Left colon (tissue), 2 donors: ENCODE measurements at places on chromosomes 5 and 9. TPM values are rescaled to one million over a fixed set of nuclear protein-coding genes. Genes with fewer than 3 reads are reported as not detected.

- no peak for DNase-seq
Observed at GRCh38 chr9:131013771-131014676, 5.0 kb downstream of the LAMC3 start.

Gene TMC1
- 0.40 TPM for total RNA-seq

DNA sequence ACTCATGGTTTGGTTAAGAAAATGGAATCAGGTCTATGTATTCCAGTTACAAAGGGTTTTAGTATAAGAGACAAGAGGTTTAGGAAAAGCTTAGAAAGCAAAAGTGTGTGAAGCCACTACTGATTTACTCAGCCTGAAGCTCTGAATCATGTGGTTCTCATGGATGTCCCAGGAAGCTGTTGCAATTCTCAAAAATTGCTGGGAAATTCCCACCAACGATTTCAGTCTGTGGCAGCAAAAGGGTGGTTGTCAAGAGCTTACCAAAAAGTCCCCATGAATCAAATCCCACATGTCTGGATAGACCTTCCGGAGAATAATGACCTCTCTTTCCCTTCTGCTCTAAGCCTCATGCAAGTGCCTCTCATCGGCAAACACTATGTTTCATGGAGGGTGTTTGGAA lies 929.9 kb downstream of the TLE4 start:
- no peak for DNase-seq

Gene NR2F1
- total RNA-seq, result 2.7 TPM

- DNase-seq, result no peak
Observed at GRCh38 chr5:77423022-77423750, 68.9 kb downstream of the WDR41 start.

- no peak for DNase-seq
Observed at GRCh38 chr5:107155707-107156106, 515.0 kb downstream of the EFNA5 start.

GRCh38 chr5:99320436-99320835 lies 391.6 kb upstream of the CHD1 start:
- no peak for DNase-seq

- DNase-seq, result no peak
Observed at GRCh38 chr9:121182101-121182836, 19.4 kb downstream of the RAB14 start.

GRCh38 chr9:128340691-128341434 lies 536 bp downstream of the SLC27A4 start:
- DNase-seq, result no peak

DNA sequence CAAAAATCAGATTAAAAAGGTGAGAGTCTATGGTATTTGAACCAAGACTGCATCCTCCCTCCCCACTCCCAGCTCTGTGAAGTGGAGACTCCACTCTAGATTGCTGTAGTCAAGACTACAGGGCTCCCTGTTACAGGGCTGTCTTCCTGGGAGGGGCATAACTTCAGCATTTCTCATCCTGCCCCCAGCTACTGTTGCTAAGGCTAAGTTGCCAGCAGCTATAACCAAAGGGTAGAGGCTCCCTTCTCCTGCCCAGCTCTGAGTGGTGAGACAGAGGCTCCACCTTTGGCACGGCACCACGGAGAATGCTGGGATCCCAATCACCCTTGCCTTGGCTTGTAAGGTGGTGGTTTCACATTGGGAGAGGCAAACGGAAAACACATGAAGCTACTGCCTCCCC lies 39.2 kb upstream of the GCNT4 start:
- DNase-seq, result no peak

Gene KIF4B
- not detected for total RNA-seq

DNA sequence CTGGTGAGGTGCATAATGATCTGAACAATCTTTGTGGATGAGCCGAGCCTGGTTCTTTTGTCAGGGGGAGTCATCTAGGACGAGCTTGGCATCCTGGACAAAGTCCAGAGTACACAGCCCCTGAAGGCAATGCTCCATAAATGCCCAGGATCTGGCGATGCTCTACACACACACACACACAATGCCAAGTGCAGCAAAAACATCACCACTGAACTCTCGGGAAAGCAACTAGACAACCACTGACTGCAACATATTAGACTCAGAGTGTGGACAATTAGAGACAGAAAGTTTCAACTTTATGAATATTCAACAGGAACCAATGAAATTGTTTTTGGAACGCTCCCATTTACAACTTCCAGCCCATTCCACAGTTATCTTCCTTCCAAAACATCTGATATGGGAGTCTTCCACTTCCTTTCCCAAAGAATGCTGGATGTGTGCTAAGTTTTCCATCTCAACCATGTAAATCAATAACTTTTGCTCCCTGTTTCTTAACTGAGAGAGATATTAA lies 227.6 kb upstream of the ANKRD55 start:
- no peak for DNase-seq

DNA sequence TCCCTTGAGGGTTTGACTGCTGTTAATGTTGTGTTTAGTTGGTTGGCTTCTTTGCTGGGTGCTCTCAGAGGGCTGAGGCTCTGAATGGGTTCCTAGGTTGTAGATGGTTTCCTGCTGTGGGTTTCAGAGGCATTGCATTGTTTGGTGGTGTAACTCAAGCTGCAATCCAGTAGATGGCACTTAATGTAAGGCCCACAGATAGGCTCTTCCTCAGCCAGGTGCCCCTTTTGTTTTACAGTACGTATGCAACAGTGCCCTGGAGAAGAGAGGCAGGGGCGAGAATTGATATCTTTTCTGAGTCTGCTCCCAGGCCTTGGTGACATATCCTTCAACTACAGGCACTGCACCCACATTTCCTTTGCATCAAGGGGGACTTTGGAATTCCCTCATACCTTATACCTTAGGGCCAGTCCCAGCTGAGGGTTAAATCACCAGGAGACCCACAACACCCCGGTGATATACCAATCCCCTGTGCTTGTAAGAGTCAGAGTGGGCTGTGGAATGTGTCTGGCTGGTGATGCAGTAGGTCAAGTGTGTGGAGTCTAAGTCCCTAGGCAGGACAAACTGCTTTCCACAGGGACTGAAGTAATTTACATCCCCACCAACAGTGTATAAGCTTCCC lies 7.0 kb upstream of the UGT3A2 start:
- DNase-seq, result no peak

Gene PGM5
- total RNA-seq, result 56.8 TPM

GRCh38 chr9:128882677-128883603 lies 1.0 kb downstream of the LRRC8A start:
- DNase-seq, result no peak

- DNase-seq, result no peak
Observed at GRCh38 chr9:38333047-38333446, 59.5 kb upstream of the ALDH1B1 start.

Gene IFNK
- total RNA-seq, result not detected

DNA sequence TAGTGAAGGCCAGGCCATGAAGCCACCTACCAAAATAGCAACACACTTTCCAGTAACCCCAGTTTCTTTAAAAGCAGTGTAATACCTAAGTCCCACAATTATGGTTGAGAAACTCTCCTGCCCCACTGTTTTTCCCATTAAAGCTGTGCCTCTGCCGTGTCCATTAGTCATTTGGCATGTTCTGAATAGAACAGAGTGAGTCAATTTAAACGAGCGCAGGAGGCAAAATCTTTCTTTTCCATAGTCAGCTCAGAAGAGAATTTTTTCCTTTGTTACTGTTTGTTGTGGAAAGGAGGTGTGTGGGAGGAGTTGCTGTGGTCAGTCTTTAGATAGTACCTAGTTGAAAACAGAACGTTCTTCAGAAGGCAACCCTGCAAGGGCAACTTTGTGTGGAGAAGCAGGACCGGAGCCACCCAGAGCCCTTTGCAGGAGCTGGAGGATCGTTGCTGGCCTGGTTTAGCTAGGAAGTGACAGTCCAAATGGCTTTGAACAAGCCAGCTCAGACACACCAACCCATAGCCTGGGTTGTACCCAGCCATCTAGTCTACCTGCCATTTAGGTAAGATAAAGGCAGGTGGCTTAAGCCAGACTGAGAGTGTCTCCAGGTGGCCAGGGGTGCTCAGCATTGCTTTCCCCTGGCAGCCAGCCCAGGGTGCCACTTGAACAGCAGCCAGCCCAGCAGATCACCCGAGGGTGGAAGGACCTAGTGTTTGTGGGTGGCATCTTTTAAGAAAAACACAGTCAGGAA lies 30.4 kb downstream of the GADD45G start:
- DNase-seq, result no peak

- DNase-seq, result no peak
Observed at GRCh38 chr5:16733331-16734006, 116.7 kb upstream of the RETREG1 start.

DNA sequence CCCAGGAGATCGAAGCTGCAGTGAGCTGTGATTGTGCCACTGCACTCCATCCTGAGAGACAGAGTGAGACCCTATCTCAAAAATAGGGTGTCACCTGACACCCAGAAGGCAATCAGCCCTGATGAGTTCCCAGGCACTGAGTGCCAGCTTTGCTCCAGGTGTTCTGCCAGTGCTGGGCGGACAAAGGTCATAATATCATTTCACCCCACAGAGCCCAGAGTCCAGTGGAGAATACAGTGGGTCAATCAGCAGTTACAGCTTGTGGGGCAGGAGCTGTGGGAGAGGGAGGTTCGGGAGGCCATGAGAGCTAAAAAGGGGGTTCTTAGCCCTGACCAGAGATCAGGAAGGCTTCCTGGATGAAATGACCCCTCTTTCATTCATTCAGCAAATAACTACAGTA lies 24.4 kb upstream of the SH3RF2 start:
- DNase-seq, result no peak

Gene ANKRD34B
- not detected for total RNA-seq

- DNase-seq, result no peak
Observed at GRCh38 chr5:176902911-176903664, 3.9 kb upstream of the HK3 start.

Gene B4GALT1
- total RNA-seq, result 115 TPM

Gene POLK
- total RNA-seq, result 13.8 TPM

DNA sequence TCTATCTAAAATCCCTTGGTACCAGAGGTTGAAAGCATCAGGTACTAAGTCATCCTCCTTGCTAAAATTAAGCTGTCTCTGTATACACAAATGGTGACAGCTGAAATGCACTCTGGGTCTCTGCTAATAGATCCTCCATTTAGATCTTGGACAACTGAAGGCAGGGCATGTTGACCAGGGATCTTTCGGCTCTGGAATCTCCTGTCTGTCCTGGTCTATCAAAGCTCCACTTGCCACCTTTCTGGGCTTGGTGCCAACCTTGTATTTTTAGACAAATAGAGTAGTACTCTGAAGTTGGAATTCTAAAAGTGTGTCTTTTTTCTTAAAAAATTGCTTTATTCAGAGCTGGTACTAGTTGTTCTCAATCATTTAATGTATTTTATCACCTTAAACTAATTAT lies 135.2 kb upstream of the HMHB1 start:
- no peak for DNase-seq

GRCh38 chr5:133358271-133358670 lies 254.1 kb downstream of the FSTL4 start:
- no peak for DNase-seq

Gene KIF27
- 3.3 TPM for total RNA-seq

Gene RNF208
- 9.7 TPM for total RNA-seq

DNA sequence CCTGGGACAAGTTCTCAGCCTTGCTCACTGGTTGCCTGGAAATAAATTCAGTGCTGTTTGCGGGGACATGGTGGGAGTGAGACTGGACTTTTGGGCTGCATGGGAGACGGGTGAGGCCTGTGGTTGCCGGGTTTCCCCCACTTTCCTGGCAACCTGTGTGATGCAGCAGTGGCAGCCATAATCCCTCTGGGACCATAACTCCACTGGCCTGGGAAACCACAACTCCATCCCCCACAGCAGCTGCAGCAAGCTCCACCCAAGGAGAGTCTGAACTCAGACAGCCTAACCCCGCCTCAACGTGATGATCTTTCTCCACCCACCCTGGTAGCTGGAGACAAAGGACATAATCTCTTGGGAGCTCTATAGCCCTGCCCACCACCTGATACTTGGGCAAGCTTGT lies 349.9 kb downstream of the PIK3R1 start:
- no peak for DNase-seq

DNA sequence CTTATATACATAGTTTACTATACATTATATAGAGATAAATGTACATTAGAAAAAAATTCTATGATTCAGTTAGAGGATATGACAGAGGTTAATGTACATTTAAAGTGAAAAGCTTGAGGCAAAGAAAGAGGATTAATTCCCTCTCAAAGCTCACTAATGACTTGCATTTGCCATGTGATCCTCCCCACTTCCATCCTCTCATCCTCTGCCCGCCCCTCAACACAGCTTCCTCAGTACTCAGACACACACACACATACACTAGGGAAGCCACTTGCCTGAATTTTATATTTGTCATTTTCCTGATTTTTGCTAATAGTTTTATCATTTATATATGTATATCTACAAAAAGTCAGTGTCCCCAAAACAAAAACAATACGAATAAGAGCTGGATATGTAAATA lies 764.5 kb downstream of the EFNA5 start:
- DNase-seq, result no peak

Gene PRPF4
- total RNA-seq, result 12.0 TPM

DNA sequence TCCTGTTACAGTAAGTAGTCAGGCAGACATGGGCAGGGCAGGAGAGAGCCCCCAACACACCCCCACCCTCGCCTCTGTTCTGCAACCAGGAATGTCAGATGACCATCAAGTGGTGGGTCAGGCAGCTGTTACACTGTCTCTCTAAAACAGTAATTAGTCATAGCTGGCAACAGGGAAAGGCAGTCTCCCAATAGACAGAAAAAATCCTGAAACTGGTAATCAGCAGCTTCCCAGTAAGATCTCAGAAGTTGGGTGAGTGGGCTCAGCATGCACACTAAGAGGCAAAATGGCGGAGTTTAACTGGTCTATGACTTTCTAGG lies 90.2 kb downstream of the C5orf15 start:
- DNase-seq, result no peak

- DNase-seq, result no peak
Observed at GRCh38 chr5:50606179-50606578, 60.3 kb upstream of the PARP8 start.

DNA sequence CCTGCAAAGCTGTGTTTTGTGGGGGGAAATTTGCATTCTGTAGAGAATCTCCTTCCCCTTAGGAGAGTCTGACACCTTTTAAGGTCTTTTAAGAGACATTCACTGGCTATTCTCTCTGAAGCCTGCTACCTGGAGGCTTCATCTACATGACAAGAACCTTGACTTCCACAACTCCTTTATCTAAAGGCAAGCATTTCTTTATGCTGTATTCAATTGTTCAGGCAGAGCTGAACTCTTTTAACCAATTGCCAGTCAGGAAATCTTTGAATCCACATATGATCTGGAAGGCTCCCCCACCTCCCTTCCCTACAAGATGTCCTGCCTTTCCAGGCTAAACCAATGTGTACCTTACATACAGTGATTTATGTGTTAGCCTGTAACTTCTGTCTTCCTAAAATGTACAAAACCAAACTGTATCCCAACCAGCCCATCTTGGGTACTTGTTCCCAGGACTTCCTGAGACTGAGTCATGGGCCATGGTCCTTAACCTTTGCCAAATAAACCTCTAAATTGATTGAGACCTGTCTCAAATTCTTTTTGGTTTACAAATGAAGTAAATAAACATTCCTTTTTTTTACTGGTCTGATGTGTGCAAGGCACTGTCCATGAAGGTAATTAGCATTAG lies 9.9 kb downstream of the C9orf85 start:
- DNase-seq, result no peak

Gene AIF1L
- total RNA-seq, result 3.7 TPM

GRCh38 chr5:133898440-133898839 lies 70.0 kb downstream of the C5orf15 start:
- DNase-seq, result no peak

- DNase-seq, result no peak
Observed at GRCh38 chr5:38666668-38667498, 110.4 kb upstream of the LIFR start.

Gene OTP
- total RNA-seq, result not detected

- DNase-seq, result no peak
Observed at GRCh38 chr5:38601133-38601862, 44.9 kb upstream of the LIFR start.
